Heart right ventricle (tissue), 16 donors: ENCODE measurements at places on chromosomes 1 and 21.
A peak's percentile ranks its signal among the peaks of the same experiment; 100 is the strongest.

GRCh38 chr1:111199329-111199728, 1.1 kb downstream of the DENND2D start:
- peaks cover 2% of the 10 kb centered on the region for H3K27me3 ChIP-seq
- H3K27ac ChIP-seq: no peak overlapping the region
- peaks cover 83% of the 10 kb centered on the region for H3K4me1 ChIP-seq
- H3K36me3 ChIP-seq: no peaks in the 10 kb centered on the region

DNA sequence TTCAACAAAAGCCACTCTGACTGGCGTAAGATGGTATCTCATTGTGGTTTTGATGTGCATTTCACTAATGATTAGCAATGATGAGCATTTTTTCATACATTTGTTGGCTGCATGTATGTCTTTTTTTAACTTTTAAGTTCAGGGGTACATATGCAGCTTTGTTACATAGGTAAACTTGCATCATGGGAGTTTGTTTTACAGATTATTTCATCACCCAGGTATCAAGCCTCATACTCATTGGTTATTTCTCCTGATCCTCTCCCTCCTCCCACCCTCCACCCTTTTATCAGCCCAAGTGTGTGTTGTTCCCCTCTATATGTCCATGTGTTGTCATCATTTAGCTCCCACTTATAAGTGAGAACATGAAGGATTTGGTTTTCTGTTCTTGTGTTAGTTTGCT, 154.1 kb upstream of the POGK start:
- no peaks in the 10 kb centered on the region for H3K27me3 ChIP-seq
- H3K4me1 ChIP-seq: no peaks in the 10 kb centered on the region
- DNase-seq: no peak
- H3K27ac ChIP-seq: no peak overlapping the region
- H3K4me3 ChIP-seq: no peak overlapping the region
- no peaks in the 10 kb centered on the region for H3K36me3 ChIP-seq

- H3K4me3 ChIP-seq: no peak overlapping the region
- H3K27ac ChIP-seq: no peak overlapping the region
- H3K27me3 ChIP-seq: no peaks in the 10 kb centered on the region
Measured at GRCh38 chr1:179195376-179195775, 34.1 kb downstream of the ABL2 start.

DNA sequence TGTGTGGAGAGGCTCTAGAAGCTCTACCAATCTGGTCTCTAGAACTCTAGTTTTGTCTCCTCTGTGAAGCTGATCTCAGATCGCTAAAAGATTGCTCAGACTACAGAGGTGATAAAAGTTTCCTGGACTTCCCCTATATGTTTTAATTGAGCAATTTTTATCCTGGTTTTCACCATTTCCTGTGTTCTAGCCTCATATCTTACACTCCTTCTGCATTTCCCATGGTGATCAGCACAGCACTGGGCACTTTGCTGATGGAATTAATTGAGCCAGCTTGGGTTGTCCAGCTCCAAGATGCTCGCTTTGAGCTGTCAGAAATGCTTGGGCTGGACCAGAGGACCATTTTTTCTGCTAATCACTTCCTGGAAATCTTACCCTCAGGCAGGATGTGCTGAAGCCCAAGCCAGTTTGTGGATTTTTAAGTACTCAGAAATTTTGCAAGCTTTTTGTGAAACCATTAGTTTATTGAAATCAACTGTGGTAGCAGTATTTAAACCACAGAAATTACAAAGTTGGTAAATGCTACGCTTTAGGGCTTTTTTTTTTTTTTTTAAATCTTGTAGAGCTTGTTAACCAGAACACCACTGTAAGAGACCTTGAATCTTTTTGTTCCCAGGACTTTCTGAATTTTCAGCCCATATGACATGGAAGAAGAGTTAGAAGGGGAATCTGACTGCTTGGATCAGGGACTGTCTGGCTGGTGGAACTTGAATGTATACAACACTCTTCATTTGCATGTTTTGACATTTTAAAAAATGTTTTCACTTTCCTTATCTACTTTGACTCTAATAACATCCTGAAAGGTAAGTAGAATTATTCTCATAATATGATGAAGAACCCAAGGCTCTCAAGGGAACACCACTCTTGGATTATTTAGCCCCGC, 28.4 kb downstream of the CD48 start:
- H3K27me3 ChIP-seq: peaks cover 30% of the 10 kb centered on the region
- DNase-seq: no peak
- no peaks in the 10 kb centered on the region for H3K4me1 ChIP-seq

DNA sequence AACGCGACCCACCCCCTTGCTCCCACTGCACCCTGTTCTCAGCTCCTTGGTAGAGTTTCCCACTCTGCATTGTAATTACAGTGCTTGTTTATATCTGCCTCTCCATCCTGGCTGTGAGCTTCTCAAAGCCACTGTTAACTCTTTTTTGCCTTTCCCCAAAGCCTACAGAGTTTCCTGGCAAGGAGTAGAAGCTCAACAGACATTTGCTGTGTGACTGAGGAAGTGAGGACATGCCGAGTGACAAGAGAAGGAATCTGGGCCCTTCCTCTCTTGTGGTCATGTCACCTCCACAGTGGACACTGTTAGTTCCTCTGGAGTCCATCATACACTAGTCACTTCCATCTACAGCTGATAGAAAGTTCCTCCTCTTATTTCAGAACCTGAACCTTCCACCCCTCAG, 6.1 kb upstream of the IGSF8 start:
- DNase-seq: no peak
- peaks cover 50% of the 10 kb centered on the region for H3K4me1 ChIP-seq
- H3K27ac ChIP-seq: no peak overlapping the region
- H3K27me3 ChIP-seq: no peaks in the 10 kb centered on the region

DNA sequence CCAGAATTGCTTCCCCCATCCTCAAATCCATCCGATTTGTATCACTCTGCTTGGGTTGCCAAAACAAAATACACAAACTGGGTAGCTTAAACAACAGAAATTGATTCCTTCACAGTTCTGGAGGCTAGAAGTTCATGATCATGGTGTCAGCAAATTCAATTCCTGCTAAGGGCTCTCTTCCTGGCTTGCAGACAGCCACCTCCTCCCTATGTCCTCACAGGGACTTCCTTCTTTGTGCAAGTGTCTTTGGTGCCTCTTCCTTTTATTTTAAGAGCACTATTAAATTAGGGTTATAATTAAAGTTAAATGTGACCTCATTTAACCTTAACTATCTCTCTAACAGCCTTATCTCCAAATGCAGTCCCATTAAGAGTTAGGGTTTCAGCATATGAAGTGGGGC, 112.8 kb downstream of the PLPP3 start:
- H3K36me3 ChIP-seq: no peaks in the 10 kb centered on the region
- H3K27ac ChIP-seq: no peak overlapping the region
- no peaks in the 10 kb centered on the region for H3K27me3 ChIP-seq
- H3K4me3 ChIP-seq: no peak overlapping the region
- no peak for DNase-seq

- no peak overlapping the region for H3K27ac ChIP-seq
- no peak for DNase-seq
- peaks cover 53% of the 10 kb centered on the region for H3K27me3 ChIP-seq
- H3K36me3 ChIP-seq: no peaks in the 10 kb centered on the region
- no peak overlapping the region for H3K4me3 ChIP-seq
Measured at GRCh38 chr1:202656057-202656456, 54.2 kb downstream of the SYT2 start.

DNA sequence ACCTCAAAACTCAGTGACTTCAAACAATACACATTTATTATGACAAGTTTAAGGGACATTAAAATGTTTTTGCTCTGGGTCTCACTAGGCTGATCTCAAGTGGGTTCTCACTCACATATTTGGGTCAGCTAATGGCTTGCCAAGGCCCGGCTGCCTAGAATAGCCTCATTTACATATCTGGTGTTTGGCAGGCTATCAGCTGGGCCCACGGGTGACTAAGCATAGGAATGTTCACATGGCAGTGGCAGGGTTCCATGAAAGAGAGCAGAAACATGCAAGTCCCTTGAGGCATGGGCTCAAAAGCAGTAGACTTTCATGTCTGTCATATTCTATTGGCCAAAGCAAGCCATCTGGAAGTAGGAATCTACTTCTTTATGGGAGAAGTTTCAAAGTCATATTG, 492.6 kb downstream of the KCNT2 start:
- H3K4me1 ChIP-seq: peaks cover 14% of the 10 kb centered on the region
- H3K36me3 ChIP-seq: no peaks in the 10 kb centered on the region
- no peak overlapping the region for H3K4me3 ChIP-seq

GRCh38 chr1:8205771-8206170, 112.1 kb upstream of the SLC45A1 start:
- no peak for DNase-seq
- H3K27ac ChIP-seq: no peak overlapping the region
- no peak overlapping the region for H3K4me3 ChIP-seq
- H3K27me3 ChIP-seq: no peaks in the 10 kb centered on the region

DNA sequence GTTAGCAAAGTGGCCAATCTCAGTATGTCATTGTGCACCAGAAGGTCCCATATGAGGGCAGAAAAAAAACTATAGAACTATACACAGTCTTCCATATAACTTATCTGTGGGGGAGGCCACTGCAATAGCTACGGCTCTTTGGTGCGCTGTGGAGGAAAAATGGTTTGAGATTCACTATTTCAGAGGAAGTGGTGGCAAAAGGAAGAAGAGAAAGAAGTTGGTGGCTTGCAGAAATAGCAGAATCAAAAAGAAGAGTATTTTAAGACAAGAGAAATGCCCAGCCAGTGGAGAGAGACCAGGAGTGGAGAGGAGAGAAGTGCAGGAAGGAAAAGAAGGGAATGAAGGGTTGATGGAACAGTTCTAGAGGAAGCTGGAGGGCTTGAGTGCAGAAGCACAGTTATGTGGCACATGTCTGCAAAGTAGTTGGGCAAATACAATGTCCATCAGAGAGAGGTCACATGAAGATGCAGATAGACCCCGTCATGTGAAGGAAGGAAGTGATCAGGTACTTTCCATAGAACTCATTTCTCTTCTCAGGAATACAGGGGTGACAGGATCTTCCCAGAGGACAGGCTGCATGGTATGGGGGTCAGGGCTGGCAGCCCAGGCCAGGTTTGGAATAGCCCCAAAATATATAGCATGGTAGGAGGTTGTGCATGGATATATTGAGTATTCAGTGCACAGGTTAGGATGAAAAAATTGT, 64.6 kb downstream of the RUNX1 start:
- no peaks in the 10 kb centered on the region for H3K4me1 ChIP-seq
- H3K27me3 ChIP-seq: peaks cover 7% of the 10 kb centered on the region
- H3K36me3 ChIP-seq: no peaks in the 10 kb centered on the region

GRCh38 chr21:41923186-41923585, 30.6 kb downstream of the C2CD2 start:
- no peak for DNase-seq
- H3K4me3 ChIP-seq: no peak overlapping the region
- no peaks in the 10 kb centered on the region for H3K36me3 ChIP-seq
- H3K27ac ChIP-seq: peak overlapping the region; percentile 72

DNA sequence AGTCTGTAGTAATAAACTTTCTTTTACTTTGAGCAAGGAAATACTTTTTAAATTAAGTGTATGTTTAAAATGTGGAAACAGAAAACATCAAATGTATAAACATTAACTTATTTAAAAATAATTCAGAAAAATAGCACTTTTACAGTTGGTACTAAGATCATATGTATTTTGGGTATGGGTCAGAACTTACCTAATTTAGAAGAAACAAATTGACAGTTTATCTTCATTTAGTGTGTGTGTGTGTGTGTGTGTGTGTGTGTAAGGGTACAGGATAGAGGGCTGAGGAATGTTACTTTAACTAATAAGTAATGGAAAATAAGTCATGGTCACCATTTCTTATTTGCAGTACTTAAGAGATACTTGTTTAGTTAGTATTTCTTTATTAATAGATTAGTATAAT, 3.3 kb downstream of the MAN1A2 start:
- H3K4me1 ChIP-seq: peaks cover 44% of the 10 kb centered on the region
- no peaks in the 10 kb centered on the region for H3K36me3 ChIP-seq
- H3K4me3 ChIP-seq: no peak overlapping the region
- H3K27ac ChIP-seq: no peak overlapping the region
- no peak for DNase-seq

GRCh38 chr1:16020325-16020724, 1.5 kb upstream of the CLCNKA start:
- H3K27me3 ChIP-seq: no peaks in the 10 kb centered on the region
- peak overlapping the region; percentile 94 for H3K27ac ChIP-seq
- no peak for DNase-seq
- no peak overlapping the region for H3K4me3 ChIP-seq
- H3K36me3 ChIP-seq: no peaks in the 10 kb centered on the region

DNA sequence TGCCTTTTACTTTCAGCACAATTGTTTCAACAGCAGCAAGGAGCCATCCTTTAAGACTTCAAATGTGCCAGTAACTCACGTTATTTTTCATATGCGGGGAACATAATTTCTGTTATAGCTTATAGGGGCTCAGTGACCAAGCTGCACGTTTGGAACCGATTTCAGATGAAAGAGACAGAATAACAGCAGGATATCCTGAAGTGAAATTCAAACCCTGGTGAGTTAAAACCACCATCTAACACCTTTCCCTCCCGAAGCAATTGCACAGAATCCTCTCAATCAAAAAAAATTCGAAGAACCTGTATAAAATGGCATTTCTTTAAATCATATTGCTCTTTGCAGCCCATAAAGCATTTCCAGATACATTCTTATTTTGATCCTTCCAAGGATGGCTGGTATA, 6.9 kb downstream of the SMYD2 start:
- peaks cover 58% of the 10 kb centered on the region for H3K4me1 ChIP-seq
- DNase-seq: no peak
- H3K27me3 ChIP-seq: no peaks in the 10 kb centered on the region
- H3K4me3 ChIP-seq: no peak overlapping the region

GRCh38 chr1:76494807-76495206, 372.5 kb upstream of the ST6GALNAC5 start:
- no peaks in the 10 kb centered on the region for H3K36me3 ChIP-seq
- no peak for DNase-seq
- no peaks in the 10 kb centered on the region for H3K4me1 ChIP-seq
- no peak overlapping the region for H3K27ac ChIP-seq
- H3K4me3 ChIP-seq: no peak overlapping the region
- H3K27me3 ChIP-seq: no peaks in the 10 kb centered on the region

GRCh38 chr1:24860841-24861240, 69.2 kb downstream of the RUNX3 start:
- H3K4me1 ChIP-seq: no peaks in the 10 kb centered on the region
- H3K36me3 ChIP-seq: no peaks in the 10 kb centered on the region
- H3K27ac ChIP-seq: no peak overlapping the region
- peaks cover 65% of the 10 kb centered on the region for H3K27me3 ChIP-seq

DNA sequence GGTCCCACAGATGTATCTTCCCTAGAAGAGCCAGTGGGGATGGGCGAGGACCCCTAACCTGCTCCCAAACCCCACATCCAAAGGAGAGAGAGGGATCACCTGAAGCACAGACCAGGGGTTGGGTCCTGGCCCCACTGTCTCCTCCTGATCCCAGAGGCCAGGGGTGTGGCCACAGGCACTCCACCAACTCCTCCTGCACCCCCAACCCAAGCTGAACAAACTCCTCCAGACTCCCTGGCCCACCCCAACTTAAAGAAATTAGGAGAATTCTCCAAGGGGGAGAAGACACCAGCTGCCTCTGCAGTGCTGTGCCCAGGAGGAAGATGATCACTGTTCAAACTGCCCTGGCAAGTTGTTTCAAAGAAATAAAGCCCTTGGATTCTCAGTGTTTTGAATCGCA, 4.5 kb upstream of the PRAMEF12 start:
- no peaks in the 10 kb centered on the region for H3K4me1 ChIP-seq
- no peaks in the 10 kb centered on the region for H3K36me3 ChIP-seq
- peaks cover 51% of the 10 kb centered on the region for H3K27me3 ChIP-seq
- no peak overlapping the region for H3K27ac ChIP-seq
- H3K4me3 ChIP-seq: no peak overlapping the region
- no peak for DNase-seq
